Stimulated activated CD4-positive, alpha-beta T cell treated with anti-CD3 and anti-CD28 coated beads, Interleukin-1b, Interleukin-23, amount 100 ng/mL, for 1 hour (primary cell): ENCODE measurements at places on chromosomes 1 and 21.

GRCh38 chr1:225603538-225604354 lies 49.2 kb downstream of the ENAH start:
- no peak for DNase-seq

GRCh38 chr1:158458263-158458662 lies 3.4 kb upstream of the OR10K1 start:
- DNase-seq = no peak

GRCh38 chr1:22289307-22289995 lies 146.6 kb upstream of the WNT4 start:
- DNase-seq = no peak

DNA sequence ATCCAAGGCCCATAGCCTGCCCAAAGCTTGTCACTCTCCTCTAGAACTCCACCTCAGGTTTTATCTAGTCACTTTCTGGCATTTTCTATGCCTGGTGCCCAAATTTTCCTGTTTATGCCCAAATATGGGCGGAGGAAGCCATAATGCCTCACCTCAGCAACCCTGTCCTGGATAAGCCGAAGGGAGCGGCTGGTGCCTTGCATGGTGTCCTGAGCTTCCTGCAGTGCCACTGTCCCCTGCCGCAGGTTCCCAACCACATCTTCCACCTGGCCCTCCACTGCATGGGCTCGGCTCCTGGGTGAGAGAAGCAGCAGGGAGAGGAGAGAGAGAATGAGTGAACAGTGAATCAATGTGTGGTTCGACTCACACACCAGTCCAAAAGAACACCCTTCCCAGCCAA lies 34.2 kb downstream of the CAMK1G start:
- DNase-seq = no peak

DNA sequence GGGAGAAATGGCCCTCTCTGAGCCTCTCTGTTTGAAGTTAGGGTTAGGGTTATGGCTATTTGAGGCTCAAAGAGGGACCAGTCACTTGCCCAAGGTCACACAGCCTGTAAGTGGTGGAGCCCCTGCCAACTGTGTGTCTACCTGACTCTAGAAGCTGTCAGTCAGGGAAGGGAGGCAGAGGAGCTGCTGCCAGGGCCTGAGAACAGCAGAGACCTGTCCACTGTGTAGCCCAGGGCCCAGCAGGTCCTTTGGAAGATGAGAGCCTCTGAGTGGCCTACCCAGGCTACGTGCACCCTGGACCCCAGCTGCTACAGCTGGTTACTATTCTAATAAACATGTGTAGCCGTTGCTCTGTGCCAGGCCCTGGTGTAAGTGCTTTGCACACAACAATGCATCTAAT lies 15.1 kb upstream of the EDN2 start:
- DNase-seq = no peak

GRCh38 chr1:4397196-4397595 lies 257.2 kb upstream of the AJAP1 start:
- DNase-seq = no peak

DNA sequence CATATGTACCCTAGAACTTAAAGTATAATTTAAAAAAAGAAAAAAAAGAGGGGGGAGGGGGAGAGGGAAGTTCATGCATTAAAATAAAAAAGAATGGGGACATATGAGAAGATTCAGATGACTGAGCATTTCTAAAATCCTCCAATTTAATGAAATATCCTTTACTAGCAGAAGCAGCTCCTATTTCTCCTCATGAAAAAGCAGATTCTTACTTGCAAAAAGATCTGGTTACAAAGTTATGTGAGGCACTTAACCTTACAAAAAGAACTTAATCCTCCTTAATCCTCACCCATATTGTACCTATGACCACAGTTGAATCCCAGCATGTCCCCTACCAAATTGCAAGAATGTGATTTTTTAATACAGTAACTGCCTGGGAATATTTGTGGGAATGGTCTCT lies 298.5 kb downstream of the SRGAP2C start:
- DNase-seq = no peak

DNA sequence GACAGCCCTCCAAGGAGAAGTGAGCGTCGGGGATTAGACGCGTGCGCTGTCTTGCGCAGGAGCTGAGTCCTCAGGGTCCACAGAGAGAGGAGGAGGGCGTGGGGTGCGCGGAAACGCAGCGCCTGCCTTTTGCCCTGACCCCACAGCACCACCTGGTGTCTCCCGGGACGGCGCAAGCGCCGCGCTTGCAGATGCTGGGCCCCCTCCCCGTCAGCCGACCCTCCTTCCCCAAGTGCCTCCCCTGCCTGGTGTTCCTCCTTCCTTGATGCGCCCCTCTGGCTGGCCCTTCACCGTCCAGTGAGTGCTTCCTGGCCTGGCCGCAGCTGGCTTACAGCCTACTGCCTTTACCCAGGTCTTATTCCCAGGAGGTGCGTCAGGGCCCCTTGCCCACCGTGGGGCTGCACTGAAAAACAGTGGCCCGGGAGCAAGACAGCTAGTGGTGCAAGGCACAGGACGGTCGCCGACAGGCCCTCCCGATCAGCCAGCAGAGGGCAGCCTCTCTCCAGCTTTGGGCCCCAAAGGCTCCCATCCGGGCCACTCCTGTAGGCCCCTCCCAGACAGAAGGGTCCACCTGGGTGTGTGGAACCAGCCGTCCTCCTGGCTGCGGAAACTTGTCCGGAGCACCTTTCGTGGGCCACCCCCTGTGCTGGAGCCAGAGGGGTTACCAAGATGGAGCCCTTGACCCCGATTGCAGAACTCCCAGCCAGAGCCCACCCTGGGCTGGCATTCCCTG lies 12.9 kb upstream of the PHLDA3 start:
- DNase-seq = peak; percentile 57

DNA sequence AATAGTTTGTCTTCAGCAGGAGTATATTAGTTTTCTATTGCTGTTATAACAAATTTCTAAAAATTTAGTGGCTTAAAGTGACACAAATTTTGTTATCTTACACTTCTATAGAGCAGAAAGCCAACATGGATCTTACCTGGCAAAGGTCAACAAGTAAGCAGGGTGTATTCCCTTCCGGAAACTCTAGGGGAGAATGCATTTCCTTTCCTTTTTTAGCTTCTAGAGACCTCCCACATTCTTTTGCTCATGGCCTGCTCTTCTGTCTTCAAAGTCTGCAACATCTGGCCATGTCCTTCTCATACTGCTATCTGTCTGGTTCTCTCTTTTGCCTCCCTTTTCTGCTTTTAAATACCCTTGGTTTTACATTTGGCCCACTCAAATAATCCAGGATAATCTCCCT lies 242.6 kb downstream of the ZNF648 start:
- DNase-seq = no peak

- no peak for DNase-seq
Observed at GRCh38 chr1:39689635-39690034, 1.6 kb downstream of the HPCAL4 start.

GRCh38 chr1:211476200-211476849 lies 15.6 kb downstream of the RD3 start:
- peak; percentile 61 for DNase-seq

DNA sequence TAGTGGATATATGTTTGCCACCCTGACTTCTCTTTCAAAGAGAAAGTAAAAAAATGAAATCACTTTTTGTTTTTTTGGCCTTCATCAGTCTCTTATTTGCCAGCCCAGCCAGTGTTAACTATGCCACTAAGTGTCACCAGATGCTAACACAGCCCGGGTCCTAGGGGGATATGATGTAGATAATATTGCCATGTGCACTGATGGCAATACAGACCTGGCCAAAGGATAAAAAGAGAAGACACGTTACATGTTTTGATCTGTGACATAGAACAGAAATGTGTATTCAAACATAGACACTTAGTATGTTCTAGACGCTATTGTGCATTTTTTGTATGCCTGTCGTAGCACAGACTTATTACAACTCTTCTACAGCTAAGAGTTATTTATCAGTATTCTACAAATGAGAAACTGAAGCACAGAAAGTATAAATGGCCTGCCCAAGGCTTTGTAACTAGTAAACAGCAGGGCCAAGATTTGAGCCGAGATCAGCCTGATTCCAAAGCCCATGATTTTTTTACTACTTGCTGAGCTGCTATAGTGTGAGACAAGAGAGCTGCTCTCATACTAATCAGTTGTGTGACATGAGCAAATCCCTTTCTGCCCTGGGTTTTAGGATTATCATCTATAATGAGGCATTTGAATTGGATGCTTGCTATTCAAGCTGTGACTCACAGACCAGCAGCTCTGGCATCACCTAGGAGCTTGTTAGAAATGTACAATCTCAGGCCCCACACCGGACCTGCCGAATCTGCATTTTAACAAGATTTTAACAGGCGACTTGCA lies 6.3 kb downstream of the LRRC53 start:
- DNase-seq = no peak

GRCh38 chr1:92167151-92167550 lies 50.6 kb upstream of the C1orf146 start:
- DNase-seq = no peak

DNA sequence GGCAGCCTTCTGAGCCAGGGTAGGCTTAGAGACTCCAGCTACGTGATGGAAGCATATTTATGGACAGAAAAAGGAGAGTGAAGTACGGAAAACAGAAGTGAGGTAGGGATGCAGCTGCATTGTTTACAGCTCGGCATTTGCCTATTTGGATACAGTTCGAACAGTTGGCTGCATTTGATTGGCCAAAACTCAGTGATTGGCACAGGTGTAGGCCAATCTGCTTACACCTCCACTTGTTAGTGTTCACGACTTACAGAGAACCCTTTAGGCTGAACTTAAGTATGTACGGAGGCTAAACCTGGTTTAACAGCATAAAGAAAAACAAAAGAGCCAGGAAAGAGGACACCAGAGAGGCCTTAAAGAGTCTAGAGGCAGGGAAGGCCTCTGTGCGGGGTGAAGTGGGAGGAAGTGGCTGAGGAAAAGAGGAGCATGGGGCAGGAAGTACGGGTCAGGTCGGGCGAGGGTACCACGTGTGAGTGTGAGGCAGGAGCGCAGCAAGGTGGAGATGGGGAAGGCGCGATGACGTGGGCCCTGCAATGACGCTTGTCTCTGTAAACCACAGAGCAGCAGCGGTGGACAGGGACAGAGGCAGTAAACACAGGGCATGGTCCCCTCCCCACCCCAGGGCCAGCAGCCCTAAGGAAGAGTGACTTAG lies 32.0 kb downstream of the RSPH1 start:
- DNase-seq = peak; percentile 43

- DNase-seq = no peak
Observed at GRCh38 chr1:178487070-178487615, 9.6 kb downstream of the CLEC20A start.

GRCh38 chr1:159877695-159878444 lies 15.4 kb upstream of the VSIG8 start:
- no peak for DNase-seq

DNA sequence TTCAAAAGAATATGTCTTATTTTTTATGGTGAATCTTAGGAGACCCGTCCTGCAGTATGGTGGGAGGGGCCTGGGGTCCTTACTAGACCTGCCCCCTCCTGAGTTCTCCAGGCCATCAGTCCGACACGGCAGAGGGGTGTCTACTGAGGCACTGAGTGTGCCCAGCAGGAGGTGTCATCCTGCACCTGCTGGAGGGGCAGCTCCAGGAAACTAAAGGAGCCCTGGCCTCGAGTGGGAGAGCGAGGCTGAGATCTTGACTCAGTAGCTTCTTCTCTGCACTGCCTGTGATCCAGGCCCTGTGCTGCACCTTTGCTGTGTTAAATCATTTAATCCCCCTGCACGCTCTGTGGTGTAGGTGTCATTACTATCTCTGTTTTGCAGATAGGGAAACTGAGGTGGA lies 587.7 kb downstream of the PTPRU start:
- DNase-seq = no peak

- no peak for DNase-seq
Observed at GRCh38 chr1:215188302-215188950, 105.9 kb downstream of the KCNK2 start.

DNA sequence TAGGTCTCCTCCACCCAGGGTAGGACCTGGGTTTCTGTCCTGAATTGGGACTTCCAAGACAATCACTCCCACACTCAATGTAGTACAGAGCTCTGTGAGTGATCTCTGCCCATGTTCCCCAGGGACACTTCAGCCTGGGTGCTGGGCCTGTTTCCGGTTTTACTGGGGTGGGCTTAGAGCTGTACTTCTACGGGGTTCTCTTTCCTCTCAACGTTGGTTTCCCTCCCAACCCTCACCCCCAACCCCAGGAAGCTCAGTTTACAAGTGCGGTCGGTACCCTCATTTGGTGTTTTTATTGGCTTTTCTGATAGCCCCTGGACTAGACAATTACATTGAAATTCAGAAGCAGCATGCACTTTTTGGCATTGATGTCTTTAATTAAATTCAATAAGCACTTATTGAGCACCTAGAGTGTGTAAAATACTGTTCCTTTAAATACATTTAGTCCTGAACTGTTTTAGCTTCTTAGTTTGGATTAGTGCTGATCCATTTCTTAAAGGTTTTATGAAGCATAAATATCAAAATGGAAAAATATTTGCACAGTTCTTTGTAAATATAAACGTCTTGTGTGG lies 542 bp upstream of the XPR1 start:
- DNase-seq = no peak

GRCh38 chr1:203600782-203601513 lies 25.7 kb upstream of the ATP2B4 start:
- DNase-seq = no peak

DNA sequence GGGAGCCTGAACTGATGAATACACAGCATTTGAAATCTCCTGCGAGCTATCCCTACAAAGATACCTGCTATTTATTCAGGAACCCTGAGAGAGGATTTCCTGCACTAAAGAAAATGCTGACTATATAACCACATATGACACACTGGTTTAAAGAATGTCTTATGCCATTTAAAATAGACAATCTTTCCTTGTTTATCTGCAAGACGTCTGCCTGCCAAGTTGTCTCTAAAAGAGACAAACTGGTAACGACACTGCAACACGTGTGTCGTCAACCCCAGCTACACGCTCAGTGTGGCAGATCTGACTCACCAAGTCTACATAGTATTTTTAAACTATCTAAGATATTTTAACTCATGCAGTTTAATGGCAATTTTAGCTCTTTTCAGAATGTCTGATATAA lies 42.7 kb downstream of the APP start:
- DNase-seq = no peak

DNA sequence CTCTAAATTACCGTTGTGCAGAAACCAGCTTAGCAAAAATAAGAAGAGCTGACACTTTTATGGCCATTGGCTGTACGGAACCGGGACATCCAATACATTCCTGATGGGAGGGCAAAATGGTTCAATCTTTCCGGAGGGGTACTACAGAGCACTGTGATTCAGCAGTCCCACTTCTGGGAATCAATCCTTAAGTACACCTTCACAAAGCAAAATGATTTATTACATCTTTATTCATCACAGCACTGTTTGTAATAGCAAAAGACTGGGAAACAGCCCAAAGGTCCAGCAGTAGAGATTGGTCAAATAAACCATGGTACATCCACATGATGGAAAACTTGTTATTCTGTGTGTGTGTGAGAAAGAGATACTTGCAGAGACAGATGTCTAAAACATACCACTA lies 9.7 kb downstream of the GNG12 start:
- no peak for DNase-seq
